ENCODE measurements at places on chromosomes 1 and 21. TPM values are rescaled to one million over a fixed set of nuclear protein-coding genes. Genes with fewer than 3 reads are reported as not detected.

The CFHR3 gene
- total RNA-seq = not detected

The LRRIQ3 gene
- total RNA-seq = not detected

The NMNAT2 gene
- total RNA-seq = 2.4 TPM

The ALG14 gene
- 13.0 TPM for total RNA-seq

- H3K4me3 ChIP-seq = no peak overlapping the region
- no peak for DNase-seq
- H3K4me1 ChIP-seq = no peaks in the 10 kb centered on the region
- peaks cover 12% of the 10 kb centered on the region for H3K27me3 ChIP-seq
These were observed 6.7 kb downstream of the NCMAP start for GRCh38 chr1:24562625-24563024.

- no peaks in the 10 kb centered on the region for H3K4me1 ChIP-seq
- H3K27ac ChIP-seq = no peak overlapping the region
- H3K27me3 ChIP-seq = peaks cover 8% of the 10 kb centered on the region
These were observed 36.4 kb downstream of the ZNF684 start for GRCh38 chr1:40567825-40568224.

- no peak for DNase-seq
- H3K36me3 ChIP-seq = no peaks in the 10 kb centered on the region
- no peaks in the 10 kb centered on the region for H3K27me3 ChIP-seq
- H3K27ac ChIP-seq = no peak overlapping the region
- H3K4me1 ChIP-seq = no peaks in the 10 kb centered on the region
These were observed 584.4 kb upstream of the CXADR start for GRCh38 chr21:16928439-16928838.

DNA sequence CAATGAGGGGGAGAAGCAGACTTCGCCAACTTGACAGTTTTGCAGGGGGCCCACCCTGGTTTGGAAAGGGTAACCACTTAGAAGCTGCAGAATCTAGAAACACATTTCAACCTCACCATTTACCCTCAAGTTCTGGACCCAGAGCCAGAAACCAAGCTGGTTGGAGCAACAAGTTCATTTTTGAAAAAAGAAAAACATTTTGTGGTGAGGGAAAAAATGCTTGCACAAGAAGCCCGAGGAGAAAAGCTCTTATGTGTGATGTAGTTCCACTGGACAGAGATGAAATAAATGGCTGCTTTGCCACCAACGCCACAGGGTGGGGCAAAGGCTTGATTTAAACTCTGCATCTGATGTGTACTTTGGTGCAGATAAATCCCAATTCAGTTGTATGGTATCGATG, 10.6 kb upstream of the NGF start:
- no peaks in the 10 kb centered on the region for H3K27me3 ChIP-seq
- no peak overlapping the region for H3K27ac ChIP-seq
- DNase-seq = no peak
- no peaks in the 10 kb centered on the region for H3K36me3 ChIP-seq

GRCh38 chr1:198919667-198920398, 281.0 kb downstream of the PTPRC start:
- peaks cover 18% of the 10 kb centered on the region for H3K4me1 ChIP-seq
- no peak overlapping the region for H3K27ac ChIP-seq
- no peak for DNase-seq
- H3K36me3 ChIP-seq = no peaks in the 10 kb centered on the region
- no peaks in the 10 kb centered on the region for H3K27me3 ChIP-seq
- H3K4me3 ChIP-seq = no peak overlapping the region

The C1orf115 gene
- total RNA-seq = 1.9 TPM

The RAD54L gene
- total RNA-seq = 3.0 TPM

DNA sequence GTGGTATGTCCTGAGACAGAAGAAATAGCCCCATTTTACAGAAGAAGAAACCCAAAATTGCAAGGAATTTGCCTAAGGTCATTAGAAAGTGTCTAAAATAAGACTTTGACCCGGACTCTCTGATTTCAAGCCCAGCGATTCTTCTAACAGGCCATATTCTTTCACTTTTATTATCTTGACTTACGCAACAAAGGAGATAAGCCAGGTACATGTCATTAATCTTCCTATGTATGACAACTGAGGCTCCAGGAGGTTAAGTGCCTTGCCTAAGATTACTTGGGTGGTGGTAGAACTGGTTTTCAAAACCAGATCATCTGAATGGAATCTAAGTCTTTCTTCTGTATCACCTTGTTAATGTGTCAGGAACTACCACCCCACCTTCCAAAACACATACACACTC, 124.3 kb downstream of the PBX1 start:
- no peak overlapping the region for H3K27ac ChIP-seq
- no peaks in the 10 kb centered on the region for H3K27me3 ChIP-seq
- DNase-seq = no peak
- H3K4me1 ChIP-seq = no peaks in the 10 kb centered on the region

DNA sequence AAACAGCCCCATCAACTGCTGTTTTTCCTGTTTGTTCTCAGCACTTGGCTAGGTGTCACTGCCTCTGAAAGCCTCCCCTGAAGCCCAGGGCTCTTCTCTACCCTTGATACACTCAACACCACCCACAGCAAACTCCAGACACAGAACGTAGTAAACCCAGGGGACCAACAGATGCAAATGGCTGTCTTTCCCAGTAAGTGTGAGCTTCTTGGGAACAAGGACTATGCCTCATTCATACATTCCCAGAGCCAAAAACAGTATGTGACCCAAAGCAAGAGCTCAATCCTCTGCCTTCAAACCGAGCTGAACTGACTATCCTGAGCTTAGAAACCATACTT, 4.4 kb downstream of the LBR start:
- H3K4me1 ChIP-seq = peaks cover 38% of the 10 kb centered on the region
- peaks cover 7% of the 10 kb centered on the region for H3K36me3 ChIP-seq
- H3K4me3 ChIP-seq = no peak overlapping the region
- no peak overlapping the region for H3K27ac ChIP-seq
- no peaks in the 10 kb centered on the region for H3K27me3 ChIP-seq

GRCh38 chr1:163528710-163529348, 207.1 kb downstream of the NUF2 start:
- DNase-seq = peak; percentile 58
- H3K4me3 ChIP-seq = no peak overlapping the region
- no peak overlapping the region for H3K27ac ChIP-seq
- H3K4me1 ChIP-seq = no peaks in the 10 kb centered on the region
- H3K36me3 ChIP-seq = no peaks in the 10 kb centered on the region
- no peaks in the 10 kb centered on the region for H3K27me3 ChIP-seq

DNA sequence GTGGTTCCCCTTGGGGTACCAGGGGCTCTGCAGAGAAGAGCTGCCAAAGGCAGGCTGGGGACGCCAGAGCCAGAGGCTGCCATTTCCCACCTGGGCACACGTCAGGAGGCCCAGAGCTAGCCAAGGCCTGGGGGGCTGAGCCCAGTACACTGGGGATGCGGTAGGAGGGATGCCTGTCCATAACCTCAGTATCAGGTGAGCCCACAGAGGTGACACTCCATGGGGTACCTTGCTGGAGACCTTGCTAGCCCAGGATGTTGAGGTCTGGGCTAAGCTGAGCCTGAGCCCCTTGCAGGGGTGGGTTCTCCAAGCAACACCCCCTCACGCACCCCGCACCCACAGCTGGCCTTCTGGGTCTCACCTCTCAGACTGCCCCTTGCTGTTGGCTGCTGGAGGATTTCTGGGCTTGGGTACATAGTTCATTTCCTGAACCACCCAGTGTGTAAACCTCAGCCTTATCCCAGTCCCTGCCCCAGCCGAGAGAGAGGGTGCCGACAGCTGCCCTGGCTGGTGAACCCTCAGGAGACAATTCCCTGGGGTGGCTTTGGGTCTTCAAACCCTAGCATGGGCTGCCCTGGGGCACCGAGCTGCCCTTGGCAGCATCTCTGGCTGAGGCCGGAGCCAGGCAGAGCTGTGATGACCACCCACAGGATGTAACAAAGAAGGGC, 92.5 kb upstream of the VAMP3 start:
- H3K4me1 ChIP-seq = no peaks in the 10 kb centered on the region
- no peak overlapping the region for H3K27ac ChIP-seq
- H3K27me3 ChIP-seq = peaks cover 15% of the 10 kb centered on the region
- DNase-seq = no peak

DNA sequence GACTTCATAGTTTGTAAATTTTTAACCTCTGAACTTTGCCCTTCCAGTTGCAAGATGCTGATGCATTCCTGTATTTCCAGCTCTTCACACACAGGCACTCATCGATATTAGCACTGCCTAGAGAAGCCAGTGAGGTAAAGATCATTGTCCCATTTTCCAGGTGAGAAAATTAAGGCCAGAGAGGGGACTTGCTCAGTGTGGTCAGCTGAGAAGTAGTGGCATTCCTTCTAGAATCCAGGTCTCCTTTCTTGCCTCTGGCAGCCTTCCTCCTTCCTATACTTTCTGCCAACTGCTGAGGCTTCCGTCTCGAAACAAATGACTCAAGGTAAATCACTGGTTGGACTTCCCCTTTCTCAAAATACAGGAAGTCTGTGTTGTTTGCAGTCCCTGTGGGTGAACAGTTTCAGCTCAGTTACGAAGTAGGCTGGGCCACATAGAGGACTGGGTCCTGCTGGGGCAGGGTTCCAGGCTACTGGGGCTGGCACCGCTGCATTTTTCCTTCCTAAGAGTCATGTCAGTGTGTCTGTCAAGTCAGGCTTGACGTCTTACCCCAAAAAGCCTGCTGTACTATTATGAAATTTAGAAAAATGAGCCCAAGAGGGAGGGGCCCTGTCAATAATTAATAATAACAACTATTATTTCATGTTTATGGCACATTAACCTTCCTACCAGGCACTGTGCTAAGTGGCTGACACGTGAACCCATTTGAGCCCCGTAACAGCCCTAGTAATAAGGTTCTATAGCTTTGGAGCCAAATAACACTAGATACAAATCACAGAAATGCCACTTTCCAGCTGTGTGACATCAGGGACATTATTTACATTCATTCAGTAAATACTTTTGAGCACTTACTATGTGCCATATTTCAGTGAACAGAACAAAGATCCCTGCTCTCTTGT, 16.6 kb upstream of the RNF19B start:
- H3K27ac ChIP-seq = peak overlapping the region; percentile 75
- H3K4me1 ChIP-seq = peaks cover 20% of the 10 kb centered on the region
- H3K27me3 ChIP-seq = no peaks in the 10 kb centered on the region

The EFNA3 gene
- total RNA-seq = 1.4 TPM

The DIO1 gene
- total RNA-seq = not detected
